ENCODE measurements at places on chromosomes 7 and 10.

DNA sequence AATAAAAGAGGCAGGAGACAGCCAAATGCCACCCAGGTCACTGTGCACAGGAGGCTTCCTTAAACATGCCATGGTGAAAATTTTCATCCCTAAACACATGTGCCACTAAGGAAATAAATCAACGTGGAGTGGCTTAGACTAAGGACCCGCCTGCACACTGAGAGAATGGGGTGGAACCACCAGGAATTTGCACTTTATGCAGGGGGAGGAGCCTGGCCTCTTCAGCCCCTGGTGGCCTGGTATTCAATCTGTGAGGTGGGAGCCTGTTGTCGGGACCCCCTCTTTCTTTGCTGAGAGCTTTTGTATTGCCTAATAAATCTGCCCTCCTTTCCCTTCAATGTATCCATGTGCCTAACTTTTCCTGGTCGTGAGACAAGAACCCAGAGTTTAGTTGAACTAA is 204.6 kb upstream of the NRP1 start:
- DNase-seq, result no peak

DNA sequence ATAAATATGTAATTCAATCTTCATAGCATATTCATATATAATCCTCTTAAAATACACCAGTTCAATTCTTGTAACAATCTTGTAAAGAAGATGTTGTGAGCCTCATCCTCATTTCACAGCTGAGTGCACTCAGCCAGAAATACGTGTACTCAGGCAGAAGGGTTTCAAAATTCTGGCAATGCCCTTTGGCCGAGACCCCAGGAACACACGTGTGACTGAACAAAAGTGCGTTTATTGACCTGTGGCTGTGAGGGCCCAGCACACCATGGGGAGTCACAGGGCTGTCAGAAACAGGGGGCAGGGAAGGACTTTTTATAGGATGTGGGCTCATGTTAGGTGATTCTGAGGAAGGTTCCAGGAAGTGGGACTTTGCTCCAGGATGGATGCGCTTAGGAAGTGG is 21.5 kb downstream of the GIMAP8 start:
- DNase-seq, result no peak

GRCh38 chr10:12981570-12981969 is 19.9 kb downstream of the CCDC3 start:
- no peak for DNase-seq

DNA sequence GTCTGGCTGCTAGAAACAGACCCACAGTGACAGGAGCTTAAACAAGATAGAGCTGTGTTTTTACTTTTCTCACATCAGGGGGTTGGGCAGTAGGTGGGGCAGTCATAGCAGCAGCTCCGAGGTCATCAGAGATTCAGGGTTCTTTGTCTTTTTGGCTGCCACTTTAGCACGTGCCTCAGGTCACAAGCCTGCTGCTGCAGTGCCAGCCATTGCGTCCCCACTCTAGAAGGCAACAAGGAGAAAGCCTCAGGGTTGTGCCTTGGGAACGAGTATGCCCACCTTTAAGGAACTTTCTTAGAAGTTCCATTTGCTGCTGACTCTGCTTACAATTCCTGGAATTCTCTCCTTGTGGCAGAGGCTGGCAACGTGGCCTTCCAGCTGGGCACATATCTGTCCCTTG is 660.7 kb upstream of the FOXK1 start:
- no peak for DNase-seq

GRCh38 chr7:99730992-99731391 is 4.0 kb downstream of the CYP3A7 start:
- DNase-seq, result no peak

GRCh38 chr7:120169996-120170783 is 102.8 kb upstream of the KCND2 start:
- DNase-seq, result no peak

- DNase-seq, result peak; percentile 87
Observed at GRCh38 chr10:34815185-34816084, at the start of gene PARD3. TSS of gene PARD3 (minus strand) at chr10:34815296. CDS start at chr10:34814995, 301 bp downstream.

GRCh38 chr7:128941323-128941890 is 3.7 kb downstream of the IRF5 start:
- no peak for DNase-seq

- no peak for DNase-seq
Observed at GRCh38 chr10:122172361-122173008, 98.6 kb upstream of the BTBD16 start.

DNA sequence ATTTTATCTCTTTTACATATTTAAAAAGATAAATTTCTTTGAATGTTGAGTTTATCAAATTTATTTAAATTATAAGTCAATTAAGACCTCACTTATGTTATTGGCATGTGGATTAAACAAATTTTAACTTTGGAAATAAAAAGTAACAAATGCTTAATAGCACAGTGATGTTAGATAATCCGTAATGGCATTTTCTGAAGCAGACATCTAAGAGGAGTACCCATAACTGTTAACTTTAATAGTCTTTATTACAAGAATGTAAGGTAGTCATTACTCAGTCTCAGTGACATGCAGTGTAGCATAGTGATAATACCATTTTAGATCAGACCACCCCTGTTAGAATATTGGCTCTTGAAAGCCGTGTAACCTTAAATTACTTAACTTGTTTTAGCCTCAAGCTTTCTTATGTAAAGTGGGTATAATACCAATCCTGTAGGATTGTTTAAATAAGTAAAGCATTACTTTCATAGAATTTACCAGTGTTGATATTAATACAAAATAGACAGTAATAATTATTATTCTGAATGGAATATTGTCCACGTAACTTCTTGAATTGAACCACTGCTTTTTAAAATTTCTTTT is 4.3 kb downstream of the PHYHIPL start:
- no peak for DNase-seq

GRCh38 chr7:2460188-2460587 is 16.0 kb downstream of the GRIFIN start:
- no peak for DNase-seq

DNA sequence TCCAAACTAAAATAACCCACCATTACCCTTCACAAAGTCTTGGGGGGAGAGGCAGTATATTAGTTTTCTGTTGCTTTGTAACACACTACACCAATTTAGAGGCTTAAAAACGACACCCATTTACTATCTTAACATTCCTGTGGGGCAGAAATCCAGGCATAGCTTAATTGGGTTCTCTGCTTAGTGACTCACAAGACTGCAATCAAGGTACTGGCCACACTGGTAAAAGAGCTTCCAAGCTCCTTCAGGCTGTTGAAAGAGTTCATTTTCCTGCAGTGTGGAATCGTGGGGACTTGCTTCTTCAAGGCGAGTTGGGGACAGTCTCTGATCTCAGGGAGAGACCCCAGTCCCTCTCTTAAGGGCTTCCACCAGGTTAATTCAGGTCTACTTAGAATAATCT is 139.1 kb downstream of the XPNPEP1 start:
- no peak for DNase-seq
